Suppressor macrophage treated with lipopolysaccharide for 4 hours (primary cell): ENCODE measurements at places on chromosomes 6 and 20.

DNA sequence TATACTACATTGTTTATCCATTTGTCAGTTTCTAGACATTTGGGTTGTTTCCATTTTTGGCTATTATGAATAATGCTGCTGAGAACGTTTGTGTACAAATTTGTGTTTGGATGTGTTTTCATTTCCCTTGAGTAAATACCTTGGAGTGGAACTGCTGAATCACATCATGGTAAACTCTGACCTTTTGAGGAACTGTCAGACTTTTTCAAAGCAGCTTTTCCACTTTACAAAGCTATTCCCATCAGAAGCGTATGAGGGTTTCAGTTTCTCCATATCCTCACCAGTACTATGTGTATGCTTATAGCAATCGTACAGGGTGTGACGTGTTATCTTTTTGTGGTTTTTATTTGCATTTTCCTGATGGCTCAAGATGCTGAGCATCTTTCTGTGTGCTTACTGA is 103.7 kb downstream of the MYO6 start:
- DNase-seq = no peak

DNA sequence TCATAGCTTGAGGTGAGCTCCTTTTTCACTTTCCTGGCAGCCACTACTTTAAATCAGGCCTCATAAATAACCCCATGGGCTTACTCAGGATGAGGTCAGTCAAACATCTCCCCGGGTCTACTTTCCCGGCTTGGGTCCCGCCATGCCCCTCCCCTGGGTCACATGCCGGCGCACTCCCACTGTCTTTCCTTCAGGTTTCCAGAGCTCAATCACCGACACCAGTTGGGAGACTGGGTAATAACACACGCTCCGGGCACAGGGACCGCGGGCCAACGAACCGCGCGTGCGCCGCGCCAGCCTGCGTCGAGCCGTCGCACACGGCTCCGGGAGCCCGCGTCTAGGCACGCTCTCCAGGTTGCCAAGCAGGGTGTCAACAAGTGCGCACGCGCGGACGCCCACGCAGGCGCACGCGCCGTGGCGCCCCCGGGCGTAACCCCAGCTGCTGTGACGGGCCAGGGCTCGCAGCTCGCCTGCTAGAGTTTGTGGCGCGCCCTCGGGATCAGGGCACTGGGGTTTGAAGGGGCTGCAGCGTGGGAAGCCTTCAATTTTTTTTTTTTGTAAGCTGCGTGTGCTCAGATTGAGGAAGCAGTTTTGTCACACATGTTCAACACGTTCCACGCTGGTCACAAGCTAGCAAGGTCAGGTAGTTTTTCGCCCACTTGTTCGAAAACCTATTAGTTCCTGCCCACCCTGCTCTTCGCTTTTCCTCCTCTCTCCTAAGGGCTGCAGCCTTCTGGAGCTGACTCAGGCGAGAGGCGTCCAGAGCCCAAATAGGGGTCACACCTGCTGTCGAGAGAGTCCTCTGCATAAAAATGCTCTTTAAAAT is 31.8 kb downstream of the TFAP2B start:
- DNase-seq = no peak

GRCh38 chr20:623704-624103 is 13.6 kb upstream of the TCF15 start:
- DNase-seq = no peak

GRCh38 chr6:26104457-26105108 is 17.4 kb downstream of the HFE start:
- DNase-seq = no peak

- no peak for DNase-seq
Measured at GRCh38 chr6:4128748-4129147, 6.6 kb downstream of the ECI2 start.

DNA sequence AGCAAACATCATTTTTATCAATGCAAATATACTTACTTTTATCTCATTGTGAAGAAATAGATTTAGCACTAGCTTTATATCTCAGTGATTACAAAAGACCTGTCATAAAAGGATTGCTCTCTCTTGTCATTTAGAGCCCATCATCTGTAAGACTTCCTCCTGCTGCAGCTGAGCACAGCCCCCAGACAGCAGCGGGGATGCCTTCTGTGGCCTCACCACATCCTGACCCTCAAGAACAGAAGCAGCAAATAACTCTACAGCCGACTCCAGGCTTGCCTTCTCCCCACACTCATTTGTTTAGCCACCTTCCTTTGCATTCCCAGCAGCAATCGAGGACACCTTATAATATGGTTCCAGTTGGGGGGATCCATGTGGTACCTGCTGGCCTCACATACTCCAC is 127.0 kb upstream of the EDN1 start:
- DNase-seq = no peak

DNA sequence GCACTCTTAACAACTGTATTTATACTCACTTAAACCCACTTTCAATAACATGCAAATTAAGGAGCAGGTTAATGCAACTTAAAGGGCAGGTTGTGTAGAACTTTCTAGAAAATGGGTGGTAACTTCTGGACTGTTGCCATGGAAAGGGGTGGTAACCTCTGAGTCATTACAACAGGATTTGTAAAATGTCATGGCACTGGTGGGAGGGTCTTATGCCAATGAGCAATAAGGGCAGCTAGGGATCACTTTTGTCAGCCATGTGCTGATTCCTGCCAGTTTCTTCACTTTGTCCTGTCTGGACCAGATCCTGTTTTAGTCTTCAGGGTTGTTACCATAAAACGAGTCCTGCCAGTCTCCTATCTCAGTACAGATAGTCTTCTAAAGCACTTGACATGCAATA is 560.5 kb upstream of the PTCHD4 start:
- no peak for DNase-seq

DNA sequence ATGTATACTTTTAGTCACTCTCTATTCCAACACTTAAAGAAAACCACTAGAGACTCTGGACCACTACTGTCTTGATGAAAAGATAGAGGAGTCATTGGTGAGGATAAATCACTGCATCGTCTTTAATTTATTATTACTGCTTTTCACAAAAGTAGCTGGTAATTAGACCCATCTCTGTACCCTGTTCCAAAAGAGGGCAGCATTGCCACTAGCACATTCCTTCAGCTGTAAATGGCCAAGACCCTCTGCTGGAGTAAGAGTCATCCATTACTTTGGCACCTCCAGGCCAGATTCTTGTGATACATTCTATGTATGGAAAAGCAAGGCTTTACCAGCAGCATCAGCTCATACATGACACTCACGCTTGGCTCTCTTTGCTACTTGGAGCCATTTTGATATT is 49.5 kb upstream of the PREP start:
- no peak for DNase-seq

- peak; percentile 62 for DNase-seq
Measured at GRCh38 chr6:2990248-2990931, 9.3 kb upstream of the NQO2 start.

DNA sequence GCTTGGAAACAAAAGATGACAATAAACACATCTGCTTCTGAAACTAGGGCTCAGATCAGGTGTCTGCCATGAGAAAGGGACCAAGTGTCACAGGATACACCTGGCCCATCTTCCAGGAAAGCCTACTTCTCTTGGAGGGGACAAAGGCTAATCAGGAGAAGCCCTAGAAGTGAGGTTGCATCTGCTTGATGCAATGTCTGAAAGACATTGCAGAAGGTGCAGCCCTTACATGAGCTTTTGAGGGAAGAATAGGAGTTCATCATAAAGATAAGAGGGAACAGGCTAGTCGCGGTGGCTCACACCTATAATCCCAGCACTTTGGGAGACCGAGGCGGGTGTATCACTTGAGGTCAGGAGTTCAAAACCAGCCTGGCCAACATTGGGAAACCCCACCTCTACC is 2.5 kb upstream of the BTN1A1 start:
- DNase-seq = no peak

- DNase-seq = no peak
Measured at GRCh38 chr6:106685833-106686232, 56.5 kb downstream of the QRSL1 start.

GRCh38 chr6:157230910-157231309 is 92.4 kb downstream of the TMEM242 start:
- no peak for DNase-seq

DNA sequence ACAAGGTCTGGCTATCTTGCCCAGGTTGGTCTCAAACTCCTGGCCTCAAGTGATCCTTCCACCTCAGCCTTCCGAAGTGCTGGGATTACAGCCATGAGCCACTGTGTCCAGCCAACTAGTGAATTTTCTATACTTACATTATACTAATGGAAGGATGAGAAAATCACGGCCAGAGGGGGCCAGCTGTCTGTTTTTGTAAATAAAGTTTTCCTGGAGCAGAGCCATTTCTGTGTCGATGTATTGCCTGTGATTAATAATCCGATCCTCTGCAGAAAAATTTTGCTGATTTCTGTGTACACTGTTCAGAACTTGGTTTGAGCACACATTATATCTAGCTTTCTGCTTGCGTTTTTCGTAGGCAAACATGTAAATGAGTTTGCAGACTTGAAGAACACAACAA is 28.8 kb downstream of the PTPRT start:
- no peak for DNase-seq

DNA sequence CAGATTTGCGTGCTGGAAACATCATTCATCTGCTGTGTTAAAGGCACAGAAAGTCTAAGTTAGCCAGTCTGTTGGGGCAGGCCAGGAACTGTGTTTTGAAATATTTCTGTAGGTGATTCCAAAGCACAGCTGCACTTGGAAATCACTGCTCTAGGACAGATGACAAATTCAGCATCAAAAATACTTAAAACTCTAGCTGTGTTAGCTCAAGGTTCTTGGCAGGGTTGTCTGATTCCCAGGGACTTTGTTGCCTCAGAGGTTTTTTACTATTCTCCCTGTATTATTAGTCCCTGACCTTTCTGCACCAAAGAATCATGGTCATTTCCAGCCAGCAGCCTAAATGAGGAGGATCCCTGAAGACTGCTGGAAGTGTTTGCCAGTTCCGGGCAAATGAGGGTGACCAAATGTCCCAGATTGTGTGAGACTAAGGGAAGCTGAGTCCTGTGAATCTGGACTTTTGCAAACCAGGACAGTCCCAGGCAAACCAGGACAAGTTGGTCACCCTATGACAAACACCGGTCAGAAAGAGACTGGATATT is 84.3 kb upstream of the TMEM30A start:
- DNase-seq = no peak

DNA sequence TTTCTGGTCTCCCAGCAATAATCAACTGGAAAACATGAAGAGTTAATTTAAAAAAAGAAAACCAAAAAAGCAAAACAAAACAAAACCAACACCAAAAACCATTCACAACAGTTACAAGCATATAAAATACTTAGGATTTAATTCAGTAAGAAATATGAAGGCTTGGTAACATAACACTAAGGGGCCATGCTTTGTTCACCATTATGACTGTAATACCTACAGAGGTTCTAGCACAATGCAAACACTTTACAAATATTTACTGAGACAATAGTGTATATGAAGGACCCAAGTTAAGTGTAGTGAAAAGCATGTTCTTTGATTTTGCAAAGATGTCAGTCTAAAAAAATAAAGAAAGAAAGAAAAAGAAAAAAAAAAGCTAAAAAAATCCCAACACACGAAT is 109.8 kb upstream of the EMILIN3 start:
- DNase-seq = no peak

DNA sequence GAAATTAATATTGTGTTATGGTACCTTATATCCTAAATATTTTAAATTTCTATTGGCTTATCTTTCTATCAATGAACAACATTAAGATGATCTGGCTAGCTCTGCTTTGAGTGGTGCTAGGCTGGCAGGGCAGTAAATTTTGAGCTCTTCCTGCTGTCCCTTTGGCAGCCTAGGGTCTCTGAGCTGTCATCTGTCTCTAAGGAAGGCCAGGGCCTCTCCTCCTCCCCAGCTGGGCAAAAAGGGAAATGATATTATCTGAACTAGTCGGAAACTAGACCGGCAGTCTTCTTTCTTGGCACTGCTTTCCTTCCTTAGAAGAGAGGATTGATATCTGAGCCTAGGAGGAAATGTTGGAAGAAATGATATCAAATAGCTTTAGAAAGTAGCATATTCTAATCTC is 176.7 kb upstream of the BTBD3 start:
- no peak for DNase-seq

- DNase-seq = peak; percentile 17
Measured at GRCh38 chr20:33789109-33789857, 21.9 kb upstream of the CHMP4B start.

DNA sequence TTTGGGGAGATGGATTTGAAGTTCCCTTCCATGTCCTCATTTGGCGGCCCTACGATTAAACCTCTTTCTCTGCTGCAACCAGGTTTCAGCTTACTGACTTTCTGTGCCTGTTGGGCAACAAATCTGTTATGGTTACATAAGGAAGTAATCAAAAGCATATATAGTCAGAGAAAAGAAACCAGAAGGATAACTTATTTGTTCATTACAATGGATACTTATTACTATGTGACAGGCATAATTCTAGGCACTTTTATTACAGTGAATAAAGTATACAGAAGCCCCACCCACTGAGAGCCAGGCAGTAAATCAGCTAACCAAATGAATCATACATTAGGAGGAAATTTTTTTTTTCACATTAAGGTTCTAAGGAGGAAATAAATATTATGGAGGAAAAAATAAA is 9.6 kb upstream of the TRIM31 start:
- DNase-seq = peak; percentile 35

GRCh38 chr6:169933839-169934698 is 182.6 kb downstream of the ERMARD start:
- no peak for DNase-seq

DNA sequence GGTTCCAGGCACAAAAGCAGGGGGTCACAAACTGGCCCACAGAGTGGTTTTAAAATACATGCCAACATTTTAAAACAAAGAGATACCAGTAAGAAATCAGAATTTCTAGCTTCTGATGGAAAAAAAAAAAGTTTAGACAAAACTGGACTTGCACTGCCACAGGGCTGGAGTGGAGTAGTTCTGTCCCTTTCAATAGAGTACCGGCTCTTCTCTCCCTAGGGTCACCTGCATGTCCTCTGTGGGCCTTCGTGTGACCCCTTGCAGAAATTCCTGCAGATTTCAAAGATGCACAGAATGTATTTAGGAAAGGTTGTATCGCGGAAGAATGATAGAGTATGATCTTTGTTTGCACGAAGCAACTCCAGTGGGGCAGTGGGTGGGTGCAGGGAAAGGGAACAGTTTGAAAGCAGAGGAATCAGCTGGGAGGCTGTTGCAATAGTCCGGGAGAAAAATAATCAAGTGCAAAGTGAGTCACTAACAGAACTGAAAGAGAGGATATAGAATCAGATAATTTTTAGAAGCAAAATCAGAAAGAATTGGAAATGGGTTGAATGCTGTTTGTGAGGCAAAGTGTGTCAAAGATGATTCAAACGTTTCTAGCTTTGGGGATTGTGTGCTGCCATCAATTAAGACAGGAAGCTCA is 97.3 kb upstream of the STXBP5 start:
- DNase-seq = peak; percentile 73

DNA sequence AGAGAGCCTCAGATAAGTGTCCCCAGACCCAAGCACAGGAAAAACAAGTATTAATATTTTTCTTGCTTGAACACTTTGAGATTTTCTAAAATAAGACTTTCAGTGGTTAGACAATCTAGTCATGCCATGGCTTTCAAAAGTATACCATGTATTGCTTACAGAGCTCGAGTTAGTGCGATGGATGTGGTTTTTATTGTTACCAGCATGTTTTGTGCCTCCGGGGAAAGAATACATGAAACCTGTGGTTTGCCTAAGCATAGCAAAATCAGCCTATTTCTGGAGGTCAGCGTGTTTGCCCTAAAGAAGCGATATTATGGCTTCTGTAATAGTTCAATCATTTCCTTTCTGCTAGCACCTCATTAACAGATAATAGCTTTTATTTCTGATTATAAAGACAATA is 21.6 kb downstream of the RIN2 start:
- DNase-seq = no peak

GRCh38 chr20:49888212-49889000 is 26.9 kb downstream of the SPATA2 start:
- peak; percentile 58 for DNase-seq

GRCh38 chr20:63033794-63034709 is 27.3 kb upstream of the BHLHE23 start:
- DNase-seq = no peak

- no peak for DNase-seq
Measured at GRCh38 chr20:640674-641515, 12.1 kb downstream of the SRXN1 start.
